ENCODE measurements at places on chromosomes 5 and 9. TPM values are rescaled to one million over a fixed set of nuclear protein-coding genes. Genes with fewer than 3 reads are reported as not detected.

- no peak for DNase-seq
Measured at GRCh38 chr5:6319116-6319515, 59.2 kb downstream of the MED10 start.

- no peak for DNase-seq
Measured at GRCh38 chr5:40404613-40405012, 275.1 kb upstream of the PTGER4 start.

GRCh38 chr5:133969654-133970324 is 1.4 kb upstream of the C5orf15 start:
- no peak for DNase-seq

DNA sequence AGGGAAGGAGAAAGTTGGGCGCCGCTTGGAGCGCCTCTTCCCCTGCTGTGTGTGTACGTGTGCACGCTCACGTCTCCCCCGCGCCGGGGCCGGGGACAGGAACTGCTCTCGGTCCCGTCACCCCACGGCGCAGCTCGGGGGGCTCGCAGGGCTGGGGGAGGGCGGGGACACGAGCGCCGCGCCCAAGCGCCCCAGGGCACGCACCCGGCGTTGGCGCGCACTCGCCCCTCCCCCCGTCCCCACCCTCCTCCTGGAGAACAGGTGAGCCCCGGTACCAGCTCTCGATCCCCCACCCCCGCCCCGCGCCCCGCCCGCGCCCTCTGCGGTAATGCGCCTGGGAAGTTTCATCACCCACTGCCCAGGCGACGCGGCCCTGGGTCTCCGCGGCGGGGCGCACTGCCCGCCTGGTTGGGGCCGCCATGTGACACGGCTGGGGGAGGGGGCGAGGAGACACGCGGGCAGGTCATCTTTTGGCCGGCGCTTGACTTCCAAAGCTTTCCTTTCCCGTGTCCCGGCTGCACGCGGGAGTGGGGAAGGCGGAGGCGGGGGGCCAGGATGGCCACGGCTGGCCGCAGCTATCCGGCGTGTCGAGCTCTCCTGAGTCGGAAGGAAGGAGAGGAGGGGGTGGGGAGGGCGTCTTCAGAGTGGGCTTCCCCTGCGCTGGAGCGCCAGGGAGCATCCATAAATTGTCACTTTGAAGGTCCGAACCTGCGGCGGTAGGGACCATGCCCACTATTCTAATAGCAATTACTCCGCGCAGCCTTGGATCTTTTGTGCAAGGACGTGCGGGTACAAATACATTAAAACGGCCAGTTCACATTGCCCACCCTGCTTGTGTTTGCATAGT is 1.5 kb upstream of the STC2 start:
- DNase-seq, result no peak

PCDHB5 gene
- 0.97 TPM for total RNA-seq

SPINK7 gene
- total RNA-seq, result not detected

- no peak for DNase-seq
Measured at GRCh38 chr5:151733358-151734063, 24.9 kb downstream of the ATOX1 start.

GRCh38 chr5:113896789-113897188 is 383.3 kb downstream of the YTHDC2 start:
- DNase-seq, result no peak

- DNase-seq, result no peak
Measured at GRCh38 chr9:8649807-8650206, 850.2 kb upstream of the DMAC1 start.

SPATA31A3 gene
- not detected for total RNA-seq

DNA sequence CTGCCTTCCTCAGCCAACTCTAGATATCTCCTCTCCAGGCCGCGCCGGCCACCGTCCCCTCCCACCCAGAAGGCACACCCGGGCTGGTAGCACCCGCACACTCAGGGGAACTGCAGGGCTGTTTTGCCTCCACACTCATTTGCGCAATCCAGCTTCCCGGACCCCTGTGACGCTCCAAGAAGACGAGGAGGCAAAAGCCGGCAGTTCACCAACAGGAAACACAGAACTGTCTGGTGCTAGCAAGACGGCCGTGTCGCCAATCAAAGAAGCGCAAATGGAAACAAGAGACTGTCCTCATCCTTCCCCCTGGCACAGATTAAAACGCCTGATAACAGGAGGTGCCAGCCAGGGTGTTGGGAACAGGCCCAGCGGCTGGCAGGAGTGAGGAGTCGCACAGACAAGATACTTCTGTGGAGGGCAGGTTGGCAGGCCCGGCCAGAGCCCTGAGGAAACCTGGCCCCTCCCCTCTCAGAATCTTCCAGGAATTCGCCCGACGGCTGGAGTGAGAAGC is 7.8 kb downstream of the AGPAT2 start:
- DNase-seq, result peak; percentile 75

- no peak for DNase-seq
Measured at GRCh38 chr5:1636981-1637638, 113.3 kb upstream of the LPCAT1 start.

DNA sequence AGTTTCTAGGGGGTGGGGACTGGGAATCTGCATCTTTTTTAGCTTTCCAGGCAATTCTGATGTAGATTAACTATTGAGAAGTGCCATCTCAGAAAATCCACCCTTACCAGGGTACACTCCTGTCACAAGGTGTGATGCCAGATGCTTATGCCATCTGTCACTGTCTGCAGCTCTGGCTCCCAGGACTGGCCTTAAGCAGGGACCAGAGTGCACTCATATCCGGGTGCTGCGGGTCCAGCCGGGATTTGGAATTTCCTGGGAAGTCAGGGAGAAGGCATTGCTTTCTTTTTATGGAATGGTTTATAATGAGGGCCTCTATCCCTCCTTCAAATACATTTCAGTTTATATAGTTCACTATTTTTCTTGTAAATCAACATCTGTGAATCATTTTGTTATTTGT is 92.6 kb downstream of the TMEM174 start:
- DNase-seq, result no peak

- DNase-seq, result no peak
Measured at GRCh38 chr9:93620041-93620506, 43.7 kb downstream of the PHF2 start.

DNA sequence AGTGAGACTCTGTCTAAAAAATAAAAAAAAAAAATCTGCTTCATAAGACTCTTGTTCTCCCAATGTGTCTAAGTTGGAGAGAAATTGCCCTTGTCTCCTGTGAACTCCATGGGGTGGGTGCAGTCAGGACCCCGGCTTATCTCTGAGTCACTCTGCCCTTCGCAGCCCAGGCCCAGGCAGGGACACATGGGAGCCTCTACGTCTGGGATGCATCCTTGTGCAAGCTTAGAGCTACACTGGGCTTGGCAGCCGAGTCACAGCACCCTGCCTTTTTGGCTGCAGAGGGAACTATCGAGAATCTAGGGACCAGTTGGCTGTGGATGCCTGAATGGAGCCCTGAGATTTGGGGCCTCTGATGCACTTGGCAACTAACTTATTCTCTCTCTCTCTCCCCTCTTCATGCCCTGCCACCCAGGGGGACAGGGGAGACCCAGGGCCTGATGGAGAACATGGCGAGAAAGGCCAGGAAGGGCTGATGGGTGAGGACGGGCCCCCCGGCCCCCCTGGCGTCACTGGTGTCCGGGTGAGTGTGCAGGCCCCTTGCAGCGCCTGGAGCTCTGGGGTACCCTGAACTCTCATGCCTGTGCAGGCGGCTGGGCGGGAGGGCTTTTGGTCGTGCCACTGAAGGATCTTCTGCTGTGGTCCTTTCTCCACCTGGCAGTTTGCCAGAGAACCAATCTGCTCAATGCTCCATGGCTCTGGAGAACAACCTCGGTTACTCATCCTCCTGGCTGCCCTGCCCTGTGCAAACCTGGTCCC is 47.5 kb upstream of the ORM1 start:
- DNase-seq, result peak; percentile 9

- no peak for DNase-seq
Measured at GRCh38 chr5:130759061-130759460, 406.0 kb downstream of the HINT1 start.
